ENCODE measurements at places on chromosomes 6 and 20. TPM values are rescaled to one million over a fixed set of nuclear protein-coding genes. Genes with fewer than 3 reads are reported as not detected.
A peak's percentile ranks its signal among the peaks of the same experiment; 100 is the strongest.

- DNase-seq: peak; percentile 86
These were observed 296.4 kb downstream of the PAX1 start for GRCh38 chr20:22001886-22002285.

- DNase-seq: no peak
These were observed 152.1 kb upstream of the RNF24 start for GRCh38 chr20:4167261-4168021.

DNA sequence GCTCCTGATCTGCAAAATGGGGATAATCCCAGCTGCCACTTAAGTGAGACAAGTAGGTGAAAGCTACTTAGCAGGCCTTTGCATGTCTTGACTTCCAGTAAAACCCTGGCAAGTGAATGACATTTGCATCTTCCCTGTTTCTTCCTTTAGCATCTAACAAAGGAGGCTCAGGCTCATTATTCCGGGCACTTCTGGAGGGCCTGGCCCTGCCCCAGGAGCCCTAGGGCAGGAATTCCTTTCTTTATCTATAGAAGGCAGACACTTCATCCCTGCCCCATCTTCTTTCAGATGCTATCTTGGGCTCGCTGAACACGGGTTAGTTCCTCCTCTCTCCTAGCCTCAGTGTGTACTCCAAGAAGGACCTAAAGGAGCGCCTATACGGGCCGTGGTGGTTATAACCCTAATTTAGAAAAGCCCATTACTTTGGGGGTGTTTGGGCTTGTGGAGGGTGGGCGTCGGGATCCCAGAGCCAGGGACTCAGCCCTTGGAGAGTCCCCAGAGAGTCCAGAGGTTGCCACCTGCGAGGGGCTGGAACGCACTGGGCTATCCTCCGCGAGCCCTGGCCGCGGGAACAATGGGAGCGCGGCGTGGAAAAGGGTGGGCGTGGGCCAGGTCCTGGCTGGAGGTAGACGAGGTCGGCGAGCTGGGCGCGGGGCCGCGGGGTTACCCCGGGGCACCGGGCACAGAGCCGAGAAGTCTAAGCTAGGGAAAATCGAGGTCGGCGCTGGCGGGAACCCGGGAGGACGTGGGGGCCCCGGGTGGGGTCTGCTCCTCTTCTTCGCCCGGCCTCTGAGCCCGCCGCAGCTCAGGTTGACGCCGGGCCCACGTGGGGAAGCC, 62.8 kb upstream of the EPB41L1 start:
- no peak for DNase-seq

DNA sequence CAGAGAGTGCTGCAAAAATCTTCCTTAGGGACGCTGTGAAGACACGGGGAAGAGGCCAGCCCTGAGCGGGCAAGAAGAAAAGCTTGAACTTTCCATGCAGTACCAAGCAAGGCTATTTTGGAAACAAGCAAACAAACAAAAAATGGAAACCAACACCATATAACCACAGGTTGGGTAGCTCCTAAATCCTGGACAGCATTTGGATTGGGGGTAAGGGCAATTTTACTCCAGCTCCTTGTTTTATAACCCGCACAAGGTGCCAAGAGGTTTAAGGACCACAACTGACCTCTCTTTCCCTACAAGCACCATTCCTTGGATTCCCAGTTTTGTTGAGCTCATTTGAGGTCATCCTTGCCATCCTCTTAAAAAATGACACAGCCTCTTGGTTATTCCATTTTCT, 31.4 kb upstream of the SMIM29 start:
- no peak for DNase-seq

DNA sequence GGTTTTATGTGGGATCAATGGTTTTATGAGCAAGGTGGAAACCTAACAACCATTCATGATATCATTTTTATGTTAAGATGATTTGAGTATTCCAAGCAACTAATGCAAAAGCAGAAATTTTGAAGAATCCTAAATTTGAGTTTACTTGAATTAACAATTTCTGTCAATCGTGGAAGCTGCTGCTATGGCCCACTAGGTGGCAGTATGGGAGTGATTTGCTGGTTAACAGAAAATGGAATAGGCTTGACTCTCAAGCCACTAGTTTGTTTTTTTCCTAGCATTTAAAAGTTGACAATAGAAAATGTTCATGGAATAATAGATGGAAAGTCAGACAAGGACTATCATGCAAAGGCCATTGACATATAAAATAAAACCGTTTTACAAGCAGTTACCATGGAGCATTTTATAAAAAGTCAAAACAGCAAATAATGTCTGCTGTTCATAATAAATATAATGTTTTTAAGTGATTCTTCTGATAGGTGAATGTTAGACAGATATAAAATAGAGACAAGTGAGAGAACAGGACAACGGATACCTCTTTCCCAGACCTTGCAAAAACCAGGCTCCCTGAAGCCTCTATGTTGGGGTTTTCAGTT, 43.0 kb upstream of the TMEM200A start:
- peak; percentile 45 for DNase-seq

- DNase-seq: no peak
These were observed 108.5 kb downstream of the MAN1A1 start for GRCh38 chr6:119241111-119241465.

DNA sequence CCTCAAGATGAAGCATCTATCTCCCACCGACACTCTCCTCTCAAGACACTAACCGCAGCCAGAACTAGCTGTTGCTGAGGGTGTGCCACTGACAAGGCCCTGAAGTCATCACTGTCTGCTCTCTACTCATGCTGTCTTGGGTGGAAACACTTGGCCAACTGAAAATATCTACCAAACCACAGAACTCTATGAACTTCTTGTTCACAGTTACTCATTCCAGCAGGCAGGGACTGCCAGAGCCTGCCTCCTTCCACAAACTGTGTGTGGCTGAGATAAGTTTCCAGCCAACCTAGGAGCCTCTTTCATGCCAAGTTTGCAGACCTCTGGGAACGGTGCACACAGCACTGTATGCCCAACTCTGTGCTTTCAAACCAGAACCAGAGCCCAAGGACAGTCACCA, 45.5 kb upstream of the NXT1 start:
- peak; percentile 56 for DNase-seq

DNA sequence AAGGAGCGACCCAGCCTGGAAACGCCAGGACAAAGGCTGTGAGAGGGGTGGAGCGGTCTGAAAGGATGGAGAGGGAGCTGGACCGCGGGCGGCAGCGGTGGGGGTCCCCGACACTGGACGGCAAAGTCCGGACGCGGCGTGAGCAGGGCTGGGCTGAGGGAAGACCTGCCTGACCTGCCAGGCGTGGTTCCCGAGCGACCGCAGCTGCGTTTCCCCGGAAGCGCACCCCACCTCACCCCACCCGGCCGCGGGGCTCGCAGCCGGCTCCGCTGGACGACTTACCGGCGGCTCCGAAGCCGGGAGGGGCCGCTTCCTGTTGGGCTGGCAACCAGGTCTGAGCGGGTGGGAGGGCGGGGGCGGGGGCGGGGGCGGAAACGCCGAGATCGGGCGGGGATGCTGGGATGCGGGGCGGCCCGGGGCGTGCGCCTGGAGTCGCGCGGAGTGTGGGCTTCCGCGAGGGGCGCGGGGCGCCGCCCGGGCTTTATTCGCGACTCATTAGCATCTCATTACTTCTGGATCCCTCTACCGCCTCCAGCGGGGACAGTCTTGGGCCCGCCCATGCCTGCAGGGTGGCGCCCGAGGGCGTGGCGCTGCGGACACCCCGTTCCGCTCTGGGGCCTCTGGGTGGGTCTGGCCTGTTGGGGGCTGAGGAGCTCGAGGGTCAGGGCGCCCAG, at the start of gene MICAL1:
Gene MICAL1, minus strand, starts transcription at position 336 of the 674 bp plus-strand sequence. CDS start 1,576 bp downstream, outside the sequence.
- DNase-seq: peak; percentile 77

GRCh38 chr20:46139266-46139889, 21.3 kb downstream of the CD40 start:
- no peak for DNase-seq

DNA sequence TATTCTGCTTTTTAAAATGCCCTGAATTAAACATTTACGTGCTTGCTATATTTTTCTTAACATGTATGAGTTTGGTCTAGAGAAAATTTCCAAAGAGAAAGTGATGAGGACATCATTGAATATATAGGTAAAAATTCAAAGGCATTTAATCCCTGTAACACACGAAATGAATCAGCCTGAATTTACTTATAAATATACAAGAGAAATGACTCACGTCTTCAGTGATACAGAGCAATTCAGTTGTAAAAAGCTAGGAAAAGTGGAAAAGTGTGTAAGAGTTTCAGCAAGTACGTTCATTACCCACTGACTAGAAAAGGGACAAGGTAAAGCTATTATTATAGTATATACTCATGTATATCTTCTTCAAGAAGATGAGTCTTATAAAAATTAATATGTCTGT, 124.8 kb downstream of the HIVEP1 start:
- peak; percentile 44 for DNase-seq

DNA sequence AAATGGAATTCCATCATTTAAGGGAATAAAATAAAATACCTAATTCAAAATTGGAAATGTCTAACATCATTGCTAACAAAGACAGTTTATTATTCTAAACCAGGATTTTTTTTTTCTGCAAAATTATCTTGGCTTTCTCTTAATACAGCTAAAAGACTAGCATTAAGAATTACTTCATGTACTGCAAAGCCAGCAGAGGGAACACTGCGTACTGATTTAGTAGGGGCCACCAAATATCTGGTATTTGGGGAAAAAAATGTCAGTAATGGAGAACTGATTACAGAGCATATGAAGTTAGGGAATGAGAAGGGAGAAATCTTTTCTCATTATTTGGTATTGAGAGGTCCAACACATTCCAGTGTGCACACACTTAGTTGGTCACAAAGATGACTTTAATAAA, 3.2 kb upstream of the SOX4 start:
- no peak for DNase-seq

DNA sequence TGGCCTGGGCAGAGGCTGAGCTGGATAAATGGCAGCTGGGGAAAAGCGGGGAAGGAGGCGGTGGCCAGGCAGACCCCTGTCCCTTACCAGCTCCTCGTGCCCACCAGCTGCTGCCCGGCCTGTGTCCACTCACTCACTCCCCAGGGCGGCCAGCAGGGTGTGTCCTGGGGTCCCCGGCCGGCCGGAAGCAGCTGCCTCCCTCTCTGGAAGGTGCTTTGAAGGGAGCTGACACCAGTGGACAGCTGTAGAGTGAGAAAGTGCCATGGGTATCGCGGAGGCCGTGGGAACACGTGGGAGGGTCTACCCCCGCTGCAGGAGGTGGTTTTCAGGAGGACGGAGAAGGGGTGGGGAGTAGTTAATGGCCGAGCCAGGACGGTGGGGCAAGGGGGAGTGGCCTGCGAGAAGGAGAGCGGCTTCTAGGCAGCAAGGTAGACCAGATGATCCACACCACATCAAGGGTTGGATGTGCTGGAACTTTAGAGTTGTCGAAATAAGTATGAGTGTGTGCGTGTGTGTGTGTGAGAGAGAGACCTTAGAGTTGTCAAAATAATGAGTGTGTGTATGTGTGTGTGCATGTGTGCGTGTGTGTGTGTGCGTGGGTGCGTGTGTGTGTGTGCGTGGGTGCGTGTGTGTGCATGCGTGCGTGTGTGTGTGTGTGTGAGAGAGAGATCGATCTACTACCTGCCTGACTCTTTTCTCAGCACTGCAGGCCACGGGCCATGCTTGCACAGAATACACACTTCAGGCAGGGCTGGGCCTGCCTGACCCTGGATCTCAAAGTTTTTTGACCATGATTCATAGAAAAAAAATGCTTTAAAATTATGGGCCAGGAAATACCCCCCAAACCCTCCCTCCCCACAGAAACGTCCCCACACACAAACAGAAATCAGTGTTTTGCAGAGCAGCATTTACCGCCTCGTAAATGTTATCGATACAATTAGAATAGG, 43.9 kb downstream of the CDH4 start:
- peak; percentile 66 for DNase-seq

DNA sequence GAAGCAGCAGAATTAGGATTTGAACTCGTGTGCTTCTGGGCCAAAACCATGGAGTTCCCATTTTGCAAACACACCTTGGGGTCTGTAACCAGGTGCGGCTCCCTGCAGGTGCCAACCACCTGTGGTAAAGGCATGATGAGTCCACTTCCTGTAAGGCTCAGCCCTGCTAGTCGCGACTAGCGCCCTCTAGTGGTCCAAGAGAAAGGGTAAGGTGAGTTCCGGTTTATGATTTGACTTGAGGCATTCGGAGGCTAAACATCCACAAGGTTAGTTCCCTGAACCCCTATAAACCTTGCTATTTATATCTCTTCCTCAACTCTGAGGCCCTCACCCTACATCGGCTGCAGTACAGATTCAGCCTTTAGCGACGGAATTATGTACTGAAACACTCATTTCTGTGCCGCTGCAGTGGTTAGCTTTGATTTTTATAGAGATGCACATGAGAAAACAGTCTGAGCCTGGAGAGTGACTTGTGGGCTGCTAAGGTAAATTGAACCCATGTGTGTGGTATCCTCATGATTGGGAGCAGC, 173.4 kb downstream of the PLCB1 start:
- DNase-seq: peak; percentile 31

UBE2C gene
- total RNA-seq: 392 TPM

PXDC1 gene
- 27.6 TPM for total RNA-seq

MYT1 gene
- total RNA-seq: not detected

MATN4 gene
- total RNA-seq: not detected

SMIM13 gene
- 17.7 TPM for total RNA-seq

FAXC gene
- 5.9 TPM for total RNA-seq

SNPH gene
- 7.3 TPM for total RNA-seq
